Naive thymus-derived CD4-positive, alpha-beta T cell (primary cell): ENCODE measurements at places on chromosomes 2 and 18. TPM values are rescaled to one million over a fixed set of nuclear protein-coding genes. Genes with fewer than 3 reads are reported as not detected.

DNA sequence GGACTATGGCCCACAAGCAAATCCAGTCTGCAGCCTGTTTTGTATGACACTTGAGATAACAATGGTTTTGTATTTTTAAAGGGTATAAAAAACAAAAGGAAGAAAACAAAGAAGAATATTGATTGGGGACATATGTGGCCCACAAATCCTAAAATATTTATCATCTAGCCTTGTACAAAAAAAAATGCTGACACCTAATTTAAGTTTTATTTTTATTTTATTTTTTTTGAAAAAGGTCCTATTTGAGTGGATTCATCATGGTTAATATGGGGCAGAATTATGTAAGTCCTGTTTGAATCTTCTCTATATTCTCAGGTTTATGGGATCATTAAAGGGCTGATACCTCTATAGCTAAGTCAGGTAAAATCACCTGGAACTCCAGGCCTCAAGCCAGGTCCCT lies 525.7 kb downstream of the LRP1B start:
- no peak for DNase-seq
- H3K4me3 ChIP-seq, result no peak overlapping the region
- no peaks in the 10 kb centered on the region for H3K4me1 ChIP-seq
- H3K27me3 ChIP-seq, result no peaks in the 10 kb centered on the region

DNA sequence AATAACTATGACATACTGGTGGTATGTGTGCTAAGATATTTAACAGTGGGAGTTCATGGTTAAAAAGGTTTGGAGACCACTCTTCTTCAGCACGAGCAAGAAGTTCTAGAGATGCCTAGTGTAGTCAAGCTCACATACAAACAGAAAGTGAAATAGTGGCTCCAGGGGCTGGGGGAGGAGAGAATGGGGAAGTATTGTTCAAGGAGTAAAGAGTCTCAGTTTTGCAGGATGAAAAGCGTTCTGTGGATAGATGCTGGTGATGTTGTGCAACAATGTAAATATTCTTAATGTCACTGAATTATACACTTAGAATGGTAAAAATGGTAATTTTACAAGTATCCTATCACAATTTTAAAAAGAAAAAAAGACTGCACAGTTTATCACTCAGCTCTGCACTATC lies 29.0 kb upstream of the EPAS1 start:
- H3K27ac ChIP-seq, result no peak overlapping the region
- H3K4me3 ChIP-seq, result no peak overlapping the region
- H3K27me3 ChIP-seq, result peaks cover 4% of the 10 kb centered on the region
- DNase-seq, result no peak
- H3K36me3 ChIP-seq, result no peaks in the 10 kb centered on the region

DNA sequence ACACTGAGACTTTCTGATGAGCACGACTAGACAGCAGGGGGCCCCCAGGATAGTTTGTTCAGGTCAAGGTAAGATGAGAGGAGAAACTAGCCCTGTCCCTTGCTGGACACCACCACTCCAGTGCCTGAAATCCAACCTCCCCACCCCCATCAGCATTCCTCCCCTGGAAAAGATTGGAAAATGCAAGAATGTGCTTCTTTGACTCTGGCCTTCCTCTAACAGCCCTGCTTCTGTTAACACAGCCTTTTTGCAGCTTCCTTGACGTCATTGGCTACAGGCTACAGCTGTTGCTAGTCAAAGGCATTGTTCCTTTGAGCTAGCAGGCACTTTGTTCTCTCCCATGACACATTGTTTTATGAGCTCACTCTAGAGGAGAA lies 20.1 kb upstream of the LTBP1 start:
- no peaks in the 10 kb centered on the region for H3K36me3 ChIP-seq
- no peak overlapping the region for H3K27ac ChIP-seq
- no peak for DNase-seq
- no peak overlapping the region for H3K4me3 ChIP-seq
- H3K27me3 ChIP-seq, result no peaks in the 10 kb centered on the region

DNA sequence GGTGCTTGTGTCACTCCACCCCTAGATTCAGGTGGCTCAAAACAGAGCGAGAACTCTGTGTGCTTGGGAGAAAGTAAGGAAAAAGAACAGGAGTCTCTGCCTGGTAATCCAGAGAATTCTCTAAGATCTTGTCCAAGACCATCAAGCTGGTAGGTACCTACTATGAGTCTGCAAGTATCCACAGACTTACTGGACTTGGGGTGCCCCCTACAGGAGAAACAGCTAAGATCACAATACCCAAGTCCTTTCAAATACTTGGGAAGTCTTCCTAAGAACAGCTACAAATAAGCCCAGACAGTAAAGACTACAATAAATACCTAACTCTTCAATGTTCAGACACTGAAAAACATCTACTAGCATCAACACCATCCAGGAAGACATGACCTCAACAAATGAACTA lies 1143.6 kb upstream of the ACVR2A start:
- DNase-seq, result no peak
- no peaks in the 10 kb centered on the region for H3K36me3 ChIP-seq
- no peak overlapping the region for H3K27ac ChIP-seq
- H3K27me3 ChIP-seq, result no peaks in the 10 kb centered on the region
- H3K4me1 ChIP-seq, result no peaks in the 10 kb centered on the region
- H3K4me3 ChIP-seq, result no peak overlapping the region

DNA sequence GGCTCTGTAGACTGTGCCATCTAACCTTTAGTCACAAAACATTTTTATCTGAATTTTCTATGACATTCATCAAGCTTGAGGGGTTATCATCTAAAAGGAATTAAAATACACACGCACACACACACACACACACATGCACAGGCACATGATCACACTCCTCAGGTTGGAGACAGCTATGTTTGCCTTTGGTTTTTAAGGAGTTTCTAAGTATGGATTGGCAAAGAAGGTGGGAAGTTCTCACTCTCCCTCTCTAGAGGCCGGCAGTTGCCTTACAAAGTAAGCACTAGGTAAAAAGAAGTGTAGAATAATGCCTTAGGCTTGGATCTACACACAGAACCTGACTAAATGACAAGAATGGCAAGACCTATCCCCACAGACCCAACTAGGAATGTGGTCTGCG lies 437.1 kb downstream of the ZEB2 start:
- DNase-seq, result no peak
- H3K36me3 ChIP-seq, result no peaks in the 10 kb centered on the region
- no peak overlapping the region for H3K4me3 ChIP-seq
- no peak overlapping the region for H3K27ac ChIP-seq
- no peaks in the 10 kb centered on the region for H3K4me1 ChIP-seq

GRCh38 chr18:51588616-51589015 lies 391.1 kb upstream of the MEX3C start:
- no peak overlapping the region for H3K27ac ChIP-seq
- no peaks in the 10 kb centered on the region for H3K4me1 ChIP-seq
- DNase-seq, result no peak
- H3K27me3 ChIP-seq, result no peaks in the 10 kb centered on the region
- H3K4me3 ChIP-seq, result no peak overlapping the region

GRCh38 chr2:175353275-175353674 lies 171.8 kb upstream of the ATP5MC3 start:
- H3K4me1 ChIP-seq, result no peaks in the 10 kb centered on the region
- no peak overlapping the region for H3K27ac ChIP-seq
- no peak overlapping the region for H3K4me3 ChIP-seq
- H3K27me3 ChIP-seq, result no peaks in the 10 kb centered on the region

GRCh38 chr2:55489467-55490062 lies 30.0 kb upstream of the CFAP36 start:
- no peaks in the 10 kb centered on the region for H3K4me1 ChIP-seq
- H3K36me3 ChIP-seq, result no peaks in the 10 kb centered on the region
- no peak overlapping the region for H3K27ac ChIP-seq
- H3K4me3 ChIP-seq, result no peak overlapping the region
- H3K27me3 ChIP-seq, result no peaks in the 10 kb centered on the region

GRCh38 chr2:225340923-225341322 lies 58.6 kb upstream of the NYAP2 start:
- H3K27me3 ChIP-seq, result no peaks in the 10 kb centered on the region
- H3K36me3 ChIP-seq, result no peaks in the 10 kb centered on the region
- no peaks in the 10 kb centered on the region for H3K4me1 ChIP-seq
- H3K4me3 ChIP-seq, result no peak overlapping the region
- no peak for DNase-seq
- H3K27ac ChIP-seq, result no peak overlapping the region

- H3K4me3 ChIP-seq, result no peak overlapping the region
- no peaks in the 10 kb centered on the region for H3K4me1 ChIP-seq
- DNase-seq, result no peak
- no peak overlapping the region for H3K27ac ChIP-seq
- no peaks in the 10 kb centered on the region for H3K27me3 ChIP-seq
Observed at GRCh38 chr18:73414069-73414468, 546.3 kb upstream of the NETO1 start.

DNA sequence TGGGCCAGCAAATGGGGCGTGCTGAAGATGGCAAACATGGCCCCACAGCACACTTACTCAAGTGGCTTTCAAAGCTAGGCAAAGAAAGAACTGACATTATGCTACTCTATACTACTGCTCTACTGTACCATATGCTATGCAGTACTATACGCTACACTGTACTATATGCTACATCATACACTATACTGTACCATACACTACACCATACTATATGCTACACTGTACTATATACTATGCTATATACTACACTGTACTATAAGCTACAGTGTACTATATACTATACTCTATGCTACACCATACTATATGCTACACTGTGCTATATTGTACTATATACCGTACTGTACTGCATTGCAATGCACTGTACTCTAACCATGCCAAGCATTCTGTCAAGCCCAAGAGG lies 243.7 kb upstream of the TMEM200C start:
- no peak for DNase-seq
- H3K4me1 ChIP-seq, result no peaks in the 10 kb centered on the region
- H3K27ac ChIP-seq, result no peak overlapping the region
- H3K4me3 ChIP-seq, result no peak overlapping the region
- no peaks in the 10 kb centered on the region for H3K36me3 ChIP-seq
- H3K27me3 ChIP-seq, result no peaks in the 10 kb centered on the region

- DNase-seq, result no peak
- no peak overlapping the region for H3K4me3 ChIP-seq
- no peaks in the 10 kb centered on the region for H3K27me3 ChIP-seq
Observed at GRCh38 chr2:34844629-34845028, 1245.5 kb upstream of the FAM98A start.

DNA sequence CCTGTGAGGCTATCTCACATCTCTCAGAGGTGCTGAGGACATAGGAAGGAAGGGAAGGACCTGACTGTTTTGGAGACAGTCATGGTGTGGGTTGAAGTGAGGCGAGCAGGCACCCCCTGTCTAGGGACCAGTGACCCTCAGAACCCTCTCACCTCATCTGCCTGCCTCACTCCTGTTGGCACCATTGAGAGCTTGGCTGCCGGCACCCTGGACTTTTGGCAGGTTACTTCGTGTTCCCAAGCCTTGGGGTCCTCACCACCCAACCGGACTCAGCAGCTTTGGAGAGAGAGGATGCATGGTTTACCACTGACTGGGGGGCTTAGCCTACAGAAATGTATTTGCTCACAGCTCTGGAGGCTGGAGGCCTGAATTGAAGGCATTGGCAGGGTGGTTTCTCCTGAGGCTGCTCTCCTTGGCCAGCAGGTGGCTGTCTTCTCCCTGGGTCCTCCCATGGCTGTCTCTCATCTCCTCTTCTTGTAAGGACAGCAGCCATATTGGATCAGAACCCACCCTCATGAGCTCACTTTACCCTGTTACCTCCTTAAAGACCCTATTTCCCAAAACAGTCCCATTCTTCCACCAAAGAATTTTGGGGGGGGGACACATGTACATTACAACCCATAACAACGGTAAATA lies 142.0 kb downstream of the TSN start:
- no peak overlapping the region for H3K27ac ChIP-seq
- no peaks in the 10 kb centered on the region for H3K36me3 ChIP-seq
- DNase-seq, result no peak
- no peaks in the 10 kb centered on the region for H3K4me1 ChIP-seq

DNA sequence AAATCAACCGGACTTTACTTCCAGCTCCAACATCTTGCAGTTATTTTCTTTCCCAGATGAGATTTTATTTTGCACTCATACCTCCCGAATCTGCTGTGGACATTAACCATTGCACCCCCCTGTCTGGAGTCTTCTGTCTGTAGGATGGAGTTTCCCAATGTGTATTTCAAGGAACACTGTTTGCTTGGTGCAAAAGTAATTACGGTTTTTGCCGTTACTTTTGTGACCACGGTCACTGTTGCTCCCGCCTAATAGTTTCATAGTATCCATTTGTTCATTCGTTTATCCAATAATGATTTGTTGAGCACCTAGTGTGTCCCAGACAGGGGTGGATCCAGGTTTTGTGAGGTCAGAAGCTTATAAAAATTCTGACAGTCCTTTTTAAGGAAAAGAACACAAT lies 90.3 kb upstream of the BCL11A start:
- H3K27ac ChIP-seq, result no peak overlapping the region
- no peaks in the 10 kb centered on the region for H3K27me3 ChIP-seq
- no peak overlapping the region for H3K4me3 ChIP-seq
- no peak for DNase-seq
- no peaks in the 10 kb centered on the region for H3K4me1 ChIP-seq
- no peaks in the 10 kb centered on the region for H3K36me3 ChIP-seq

DNA sequence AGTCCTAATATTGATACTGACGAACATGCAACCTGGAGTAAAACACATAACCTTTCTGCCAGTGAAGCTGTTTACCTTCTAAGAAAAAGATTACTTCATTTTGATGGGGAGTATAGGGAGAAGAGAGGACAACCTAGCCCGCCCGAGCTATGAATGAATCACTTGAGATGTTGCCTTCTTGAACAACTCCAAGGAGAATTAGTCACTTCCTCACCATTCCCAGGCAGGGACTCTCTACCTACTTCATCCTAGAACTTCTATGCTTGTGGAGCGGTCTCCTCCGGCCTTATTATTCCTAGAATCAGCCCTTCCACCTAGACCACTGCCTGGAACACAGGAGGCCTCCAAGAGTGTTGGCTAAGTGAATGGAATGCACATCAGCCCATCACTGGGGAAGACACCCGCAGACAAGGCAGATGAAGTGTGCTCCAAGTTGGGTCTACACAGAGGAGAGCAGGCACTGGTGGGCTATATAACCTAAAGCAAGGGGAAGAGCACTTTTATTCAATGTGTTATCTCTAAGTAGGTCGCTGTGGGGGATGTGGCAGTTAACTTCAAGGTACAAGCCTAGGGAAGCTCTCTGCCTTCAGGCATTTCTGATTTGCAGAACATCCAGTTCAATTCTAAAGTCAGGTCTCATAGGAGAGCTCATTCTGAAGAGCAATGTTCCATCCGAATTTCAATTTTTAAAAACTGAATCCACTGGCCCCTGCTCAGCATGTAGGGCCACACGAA lies 57.4 kb downstream of the STK39 start:
- no peaks in the 10 kb centered on the region for H3K36me3 ChIP-seq
- H3K27me3 ChIP-seq, result no peaks in the 10 kb centered on the region
- no peak overlapping the region for H3K4me3 ChIP-seq
- H3K27ac ChIP-seq, result no peak overlapping the region
- peaks cover 36% of the 10 kb centered on the region for H3K4me1 ChIP-seq

- no peak overlapping the region for H3K4me3 ChIP-seq
- H3K27ac ChIP-seq, result no peak overlapping the region
- no peak for DNase-seq
- H3K27me3 ChIP-seq, result no peaks in the 10 kb centered on the region
- no peaks in the 10 kb centered on the region for H3K36me3 ChIP-seq
- no peaks in the 10 kb centered on the region for H3K4me1 ChIP-seq
Observed at GRCh38 chr2:102057502-102058292, 65.9 kb downstream of the IL1R2 start.

PROKR1 gene
- not detected for total RNA-seq

RNF125 gene
- 30.3 TPM for total RNA-seq

IL1R1 gene
- total RNA-seq, result 1.5 TPM

TOGARAM2 gene
- 4.8 TPM for total RNA-seq

C2orf66 gene
- total RNA-seq, result 0.53 and 1.1 TPM in 2 replicates

MAP3K19 gene
- not detected for total RNA-seq

LIMS1 gene
- 49.9 TPM for total RNA-seq
